Motor neuron (in vitro differentiated cells): ENCODE measurements at places on chromosomes 13 and 19. TPM values are rescaled to one million over a fixed set of nuclear protein-coding genes. Genes with fewer than 3 reads are reported as not detected.

The CGB3 gene
- not detected in 2 replicates for total RNA-seq

The GSX1 gene
- 0.25 TPM in 1 of 2 replicates, not detected in the other for total RNA-seq

The GTF2F1 gene
- 63.8 and 71.9 TPM in 2 replicates for total RNA-seq

DNA sequence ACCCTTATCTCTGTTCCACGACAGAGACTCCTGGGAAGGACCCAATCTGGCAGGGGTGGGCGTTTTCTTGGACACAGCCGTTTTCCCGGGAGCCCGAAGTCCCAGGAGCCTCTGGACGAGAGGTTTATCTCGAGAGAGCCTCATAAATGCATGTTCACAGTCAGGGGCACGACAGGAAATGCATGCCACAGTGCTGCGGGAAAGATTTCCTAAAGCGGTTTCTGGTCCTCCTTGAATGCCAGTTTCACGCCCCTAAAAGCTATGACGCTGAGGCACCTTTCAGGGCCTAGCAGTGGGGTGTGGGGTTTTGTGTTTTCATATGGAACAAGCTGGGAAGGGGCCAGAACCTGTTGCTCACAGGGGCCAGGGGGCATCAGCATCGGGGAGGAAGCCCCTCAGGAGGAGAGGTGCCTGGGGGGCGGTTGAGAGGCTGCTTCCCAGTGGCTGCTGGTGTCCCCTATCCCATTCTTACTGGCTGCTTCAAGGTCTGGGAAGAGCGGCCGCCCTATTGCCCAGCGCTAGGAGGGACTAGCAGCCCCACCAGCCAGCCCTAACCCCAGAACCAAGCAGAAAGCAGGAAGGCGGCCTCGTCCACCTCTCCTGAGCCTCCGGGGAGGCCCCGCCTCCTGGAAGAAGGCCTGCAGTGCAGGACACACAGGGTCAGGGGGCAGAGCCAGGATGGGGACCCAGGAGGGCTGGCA lies 157.0 kb downstream of the KDM4B start:
- no peak for ATAC-seq

DNA sequence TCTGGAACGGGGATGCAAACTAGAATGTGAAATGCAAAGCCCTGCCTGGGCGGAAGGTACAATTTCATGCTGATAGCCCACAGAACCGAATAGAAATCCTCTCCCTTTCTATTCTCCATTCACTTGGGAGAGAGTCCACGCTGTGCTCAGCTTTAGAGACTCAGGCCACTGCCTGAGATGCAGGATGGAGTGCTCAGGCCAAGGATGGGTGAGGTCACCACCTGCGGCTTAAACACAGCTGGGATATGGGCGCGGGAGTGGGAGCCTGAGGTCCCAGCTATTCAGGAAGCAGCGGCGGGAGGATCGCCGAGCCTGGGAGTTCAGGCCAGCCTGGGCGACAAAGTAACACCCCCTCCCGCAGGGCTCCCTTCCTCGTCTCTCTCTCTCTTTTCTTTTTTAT lies 446 bp upstream of the ZNF83 start:
- peak; percentile 33 for ATAC-seq

DNA sequence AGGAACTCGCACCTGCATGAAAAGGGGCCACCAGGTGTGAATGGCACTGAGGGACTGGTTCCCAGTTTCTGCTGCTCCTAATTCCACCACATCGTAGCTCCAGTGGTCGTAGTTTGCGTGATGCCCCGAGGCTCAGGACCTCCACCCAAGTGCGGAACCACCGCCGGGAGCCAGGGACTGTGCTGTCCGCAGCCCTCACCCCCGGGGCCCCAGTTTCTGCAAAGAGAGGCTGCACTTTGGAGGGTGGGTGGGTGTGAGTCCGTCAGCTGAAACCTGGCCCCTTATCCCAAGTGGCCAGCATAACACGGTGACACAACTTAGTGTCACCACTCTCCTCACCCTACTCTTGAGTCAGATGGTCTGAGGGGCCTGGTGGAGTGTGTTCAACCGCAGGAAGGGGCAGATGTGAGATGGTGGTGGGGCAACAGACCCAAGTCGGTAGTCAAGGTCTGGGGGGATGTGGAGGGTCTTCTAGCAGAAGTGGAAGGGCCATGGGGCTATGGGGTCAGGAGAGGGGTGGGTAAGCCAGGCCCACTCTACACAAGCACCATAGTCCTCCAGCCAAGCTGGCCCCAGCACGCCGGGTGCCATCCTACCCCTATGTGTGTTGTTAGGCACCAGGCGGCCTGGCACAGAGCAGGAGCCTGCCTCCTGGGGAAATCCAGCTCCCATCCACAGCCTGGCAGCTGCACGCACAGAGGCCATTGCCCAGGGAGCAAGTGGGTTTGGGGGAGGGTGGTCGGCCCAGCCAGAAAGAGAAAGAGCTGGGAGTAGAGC lies 1301.6 kb downstream of the UQCRFS1 start:
- ATAC-seq = no peak

- no peak for ATAC-seq
Observed at GRCh38 chr13:109738298-109738746, 48.1 kb downstream of the IRS2 start.

DNA sequence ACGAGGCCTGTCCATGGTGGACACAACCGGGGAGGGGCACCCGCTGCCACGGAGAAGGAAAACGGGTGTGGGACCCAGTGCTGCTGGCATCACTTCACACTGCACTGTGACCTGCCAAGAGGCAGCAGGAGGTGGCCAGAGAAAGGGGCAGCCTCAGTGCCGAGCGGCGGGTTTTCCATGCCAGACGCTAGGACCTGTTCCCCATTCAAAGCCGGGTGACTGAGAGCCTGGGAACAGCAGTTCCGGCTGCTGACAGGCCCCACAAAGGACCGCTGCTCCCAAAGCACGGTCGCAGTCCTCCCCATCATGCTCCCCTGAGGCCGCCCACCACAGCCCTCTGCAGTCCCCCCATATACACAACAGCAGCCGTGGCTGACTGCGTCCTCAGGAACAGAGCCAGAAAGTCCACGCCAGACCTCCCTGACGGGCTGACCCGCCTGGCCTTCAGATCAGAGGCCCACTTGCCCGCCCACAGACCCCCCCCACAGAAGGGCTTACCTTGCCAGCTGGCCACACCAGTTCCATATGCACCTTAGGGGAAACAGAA lies 5.4 kb downstream of the AKAP8 start:
- no peak for ATAC-seq

GRCh38 chr19:6161271-6161850 lies 25.9 kb downstream of the ACSBG2 start:
- peak; percentile 75 for ATAC-seq

- ATAC-seq = no peak
Observed at GRCh38 chr13:28468023-28468915, 26.7 kb downstream of the FLT1 start.
